ENCODE measurements at places on chromosomes 1 and 21. TPM values are rescaled to one million over a fixed set of nuclear protein-coding genes. Genes with fewer than 3 reads are reported as not detected.

KRTAP11-1 gene
- total RNA-seq, result 32.7 TPM

SPRR2B gene
- not detected for total RNA-seq

CCNL2 gene
- 169 TPM for total RNA-seq

PALMD gene
- total RNA-seq, result 151 TPM

DYNLT5 gene
- total RNA-seq, result 1.1 TPM

CEP104 gene
- total RNA-seq, result 40.4 TPM
